A172 (cell line): ENCODE measurements at places on chromosomes 6 and 20.

DNA sequence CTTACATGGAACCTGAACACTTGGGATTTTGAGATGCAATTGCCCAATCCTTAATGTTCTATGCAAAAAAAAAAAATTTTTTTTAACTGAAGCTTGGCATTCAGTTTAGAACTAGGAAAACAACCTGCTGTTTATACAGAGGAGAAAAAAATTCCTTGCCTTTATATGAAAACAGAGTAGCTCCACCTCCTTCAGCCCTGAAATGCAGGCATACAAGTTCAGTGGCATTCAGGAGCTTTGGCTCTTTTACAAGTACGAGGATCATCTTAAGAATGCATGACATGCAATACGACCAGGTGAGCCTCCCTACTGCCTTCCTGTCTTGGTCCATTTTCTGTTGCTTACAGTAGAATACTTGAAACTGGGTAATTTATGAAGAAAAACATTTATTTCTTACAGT, 20.4 kb downstream of the PAX1 start:
- no peak for DNase-seq

DNA sequence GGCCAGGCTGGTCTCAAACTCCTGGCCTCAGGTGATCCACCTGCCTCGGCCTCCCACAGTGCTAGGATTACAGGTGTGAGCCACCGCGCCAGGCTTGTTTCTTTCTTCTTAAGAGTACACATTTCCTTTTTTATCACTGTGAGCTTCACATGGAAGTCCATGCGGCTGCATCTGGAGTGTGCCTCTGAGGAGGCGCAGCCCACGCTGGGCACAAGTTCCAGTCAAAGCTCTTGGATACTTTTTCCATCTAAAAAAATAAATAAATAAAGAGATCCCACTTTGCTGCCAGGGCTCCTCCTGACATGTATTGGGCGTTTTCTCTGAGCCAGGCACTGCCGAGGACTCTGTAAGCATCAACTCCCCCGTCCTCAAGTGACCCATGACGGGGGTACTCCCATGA, 123.0 kb downstream of the PREX1 start:
- no peak for DNase-seq

DNA sequence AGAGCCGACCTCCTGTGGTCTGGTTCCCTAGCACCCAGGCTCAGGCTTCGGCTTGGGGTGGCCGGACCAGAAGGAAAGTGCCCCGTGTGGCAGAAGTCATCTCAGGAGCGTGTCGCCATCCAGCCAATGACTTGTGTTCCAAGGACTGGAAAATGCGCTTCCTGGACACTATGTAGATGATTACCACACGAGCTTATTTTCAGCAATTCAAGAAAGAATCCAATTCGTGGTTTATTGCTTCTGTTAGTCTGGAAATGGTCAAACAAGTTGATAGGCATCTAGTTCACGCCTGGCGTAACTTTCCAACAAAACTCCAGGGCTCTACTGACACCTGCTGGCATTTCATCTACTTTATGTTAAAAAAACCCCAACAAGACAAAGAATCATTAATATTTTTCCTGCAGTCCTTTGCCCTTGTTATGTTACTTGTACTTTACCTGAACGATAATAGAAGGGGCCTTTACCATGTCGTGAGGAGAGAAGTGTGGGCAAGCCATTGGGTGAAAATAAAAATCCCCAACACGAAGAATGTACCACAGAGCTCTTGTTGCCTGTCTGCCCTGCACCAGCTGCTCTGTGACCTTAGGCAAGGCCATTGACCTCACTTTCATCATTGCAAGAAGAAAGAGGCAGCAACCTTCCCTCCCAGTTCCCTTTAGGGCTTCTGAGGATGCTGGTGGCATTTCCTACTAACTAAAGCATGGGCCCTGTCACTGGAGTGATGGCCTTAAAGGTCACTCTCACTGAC, 154.7 kb upstream of the LAMP5 start:
- peak; percentile 49 for DNase-seq

GRCh38 chr6:28478518-28478917, 35.2 kb upstream of the ZSCAN23 start:
- DNase-seq: no peak

DNA sequence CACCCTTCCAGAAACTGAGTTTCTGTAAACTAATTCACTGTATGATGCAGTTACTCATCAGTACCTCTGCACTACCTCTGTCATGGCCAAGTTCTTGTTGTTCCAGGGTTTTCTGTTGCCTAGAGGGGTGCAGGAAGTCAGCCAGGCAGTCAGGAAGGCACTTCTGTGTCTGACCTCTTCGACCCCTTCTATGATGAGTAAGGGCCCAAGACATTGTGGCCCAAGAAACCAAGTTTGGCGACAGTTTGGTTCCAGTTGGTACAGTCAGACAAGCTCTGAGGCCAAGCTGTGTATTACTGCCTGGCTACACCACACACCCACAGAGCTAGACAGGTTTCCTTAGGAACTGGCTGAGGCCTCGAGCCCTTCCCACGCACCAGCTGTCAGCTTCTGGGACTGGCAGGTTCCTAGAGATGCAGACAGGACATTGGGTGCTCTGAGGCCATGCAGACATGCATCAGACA, 41.2 kb downstream of the TRAF3IP2 start:
- DNase-seq: peak; percentile 36

DNA sequence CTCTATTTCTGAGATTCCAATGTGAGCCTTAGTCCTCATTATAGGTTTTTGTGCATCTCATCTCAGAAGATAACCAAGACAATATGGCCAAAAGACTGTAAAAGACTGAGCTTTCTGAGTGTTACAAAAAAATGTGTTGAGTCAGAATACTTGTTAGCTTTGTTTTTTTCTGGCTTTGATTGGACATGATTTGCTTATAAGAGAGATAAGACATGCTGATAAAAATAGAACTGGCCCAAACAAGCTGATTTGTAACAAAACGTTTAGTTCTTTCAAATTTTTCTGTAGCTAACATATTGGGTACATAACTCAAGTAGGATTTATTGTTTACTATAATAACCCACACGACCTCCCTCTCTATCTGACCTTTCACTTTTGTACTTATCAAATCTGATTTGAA, 32.9 kb downstream of the FILIP1 start:
- peak; percentile 3 for DNase-seq

DNA sequence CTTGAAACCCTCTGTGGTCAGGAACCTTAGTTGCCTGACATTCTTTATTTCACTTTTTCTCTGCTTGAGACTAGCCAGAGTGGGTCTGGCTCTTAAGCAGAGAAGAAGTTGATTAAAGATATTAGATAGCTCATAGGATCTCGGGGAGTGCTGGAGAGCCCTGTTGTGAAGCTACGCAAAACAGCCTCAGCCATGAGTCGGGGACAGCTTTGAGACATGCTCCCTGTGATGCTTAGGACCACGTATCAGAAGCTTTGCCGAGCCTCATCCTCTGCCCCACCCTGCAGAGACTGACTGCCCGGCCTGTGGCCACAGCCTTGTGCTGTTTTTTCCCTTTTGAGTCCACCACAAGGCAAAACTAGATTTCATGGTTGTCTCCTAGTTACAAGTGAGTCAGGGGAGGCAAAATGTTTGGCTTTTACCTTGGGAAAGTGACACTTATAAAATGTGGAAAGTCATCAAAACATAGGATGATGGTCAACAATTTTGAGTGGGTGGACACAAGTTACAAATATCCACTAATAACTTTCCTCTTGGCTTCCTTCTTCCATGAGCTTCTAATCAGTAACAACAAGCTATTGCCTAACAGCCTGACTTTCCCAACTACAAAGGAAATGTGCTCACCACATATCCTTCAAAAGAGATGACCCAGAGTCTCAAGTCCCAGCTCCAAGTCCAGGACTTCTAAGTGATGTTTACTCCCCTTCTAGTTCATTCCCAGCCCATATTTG, 108.4 kb downstream of the JAG1 start:
- DNase-seq: peak; percentile 53

GRCh38 chr20:50246367-50247195, 56.0 kb downstream of the CEBPB start:
- no peak for DNase-seq

DNA sequence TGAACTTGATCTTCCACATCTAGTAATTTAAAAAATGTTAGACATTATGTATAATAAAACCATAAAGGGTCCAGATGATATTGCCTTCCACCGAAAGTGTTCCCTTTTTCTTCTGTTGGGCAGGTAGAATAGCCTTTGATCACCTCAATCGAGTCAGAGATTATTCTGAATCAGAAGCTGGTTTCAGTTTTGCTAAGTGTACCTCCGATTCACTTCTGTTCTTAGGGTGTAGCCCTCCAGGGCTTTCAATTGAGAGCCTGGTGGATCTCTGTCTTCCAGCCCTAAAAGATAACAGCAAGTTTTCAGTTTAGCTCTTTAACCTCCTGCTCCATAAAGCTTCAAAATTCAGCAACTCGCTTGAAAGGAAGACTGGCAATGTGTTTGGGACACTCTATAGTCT, 21.1 kb upstream of the AIG1 start:
- DNase-seq: no peak

- peak; percentile 6 for DNase-seq
Measured at GRCh38 chr6:144896871-144897270, 611.7 kb downstream of the UTRN start.

DNA sequence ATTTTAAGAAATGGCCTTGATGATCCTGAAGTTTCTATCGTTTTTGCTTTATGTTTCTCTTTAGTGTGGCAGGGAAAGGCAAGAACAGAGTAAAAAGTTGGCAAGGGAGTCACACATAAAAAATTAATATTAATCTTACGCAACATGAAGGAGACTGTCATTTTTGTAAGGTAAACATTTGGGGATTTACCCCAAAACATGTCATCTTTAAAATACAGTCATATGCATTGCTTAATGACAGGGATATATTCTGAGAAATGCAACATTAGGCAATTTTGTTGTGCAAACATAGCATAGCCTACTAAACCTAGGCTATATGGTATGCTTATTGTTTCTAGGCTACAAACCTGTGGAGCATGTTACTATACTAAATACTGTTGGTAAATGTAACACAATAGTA, 5.4 kb downstream of the RBL1 start:
- no peak for DNase-seq

DNA sequence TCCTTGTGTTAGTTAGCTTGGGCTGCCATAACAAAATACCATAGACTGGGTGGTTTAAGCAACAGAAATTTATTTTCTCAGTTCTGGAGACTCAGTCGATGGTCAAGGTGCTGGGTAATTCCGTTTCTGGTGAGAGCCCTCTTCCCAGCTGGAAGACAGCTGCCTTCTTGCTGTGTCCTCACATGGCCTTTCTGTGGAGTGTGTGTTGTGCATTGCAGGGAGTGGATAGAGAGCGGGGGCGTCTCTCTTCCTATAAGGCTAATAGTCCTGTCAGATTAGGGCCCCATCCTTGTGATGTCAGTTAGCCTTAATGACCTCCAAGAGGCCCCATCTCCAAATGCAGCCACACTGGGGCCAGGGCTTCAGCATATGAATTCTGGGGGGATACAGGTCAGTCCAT, 19.2 kb downstream of the CHMP4B start:
- no peak for DNase-seq

DNA sequence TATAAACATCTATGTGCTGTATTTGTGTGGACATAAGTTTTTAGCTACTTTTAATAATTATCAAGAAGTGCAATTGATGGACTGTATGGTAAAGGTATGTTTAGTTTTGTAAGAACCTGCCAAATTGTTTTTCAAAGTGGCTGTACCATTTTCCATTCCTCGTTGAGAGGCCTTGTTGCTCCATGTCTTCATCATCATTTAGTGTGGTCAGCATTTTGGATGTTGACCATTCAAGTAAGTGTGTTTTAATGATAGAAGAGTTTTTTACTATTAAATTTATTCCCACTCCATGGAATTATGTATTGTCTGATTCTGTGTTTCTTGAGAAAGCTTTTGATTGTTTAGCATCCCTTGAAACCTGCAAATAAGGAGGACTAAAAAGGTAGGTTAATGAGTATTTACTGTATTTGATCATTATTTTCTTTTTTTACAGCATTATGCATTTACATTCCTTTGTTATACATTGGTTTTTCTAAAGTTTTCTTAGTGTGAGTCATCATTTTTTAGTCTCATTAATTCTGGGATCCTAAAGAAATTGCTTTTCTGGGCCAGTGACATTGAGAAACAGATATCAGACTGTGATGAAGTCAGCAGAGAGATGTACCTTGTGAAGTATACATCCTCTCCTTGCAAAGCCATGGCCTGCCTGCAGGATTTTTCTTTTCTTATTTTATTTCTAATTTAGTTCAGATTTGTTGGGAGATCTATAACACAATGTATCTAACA, 312.8 kb upstream of the PTCHD4 start:
- DNase-seq: peak; percentile 11

- no peak for DNase-seq
Measured at GRCh38 chr20:25160467-25160866, 35.0 kb upstream of the ENTPD6 start.

DNA sequence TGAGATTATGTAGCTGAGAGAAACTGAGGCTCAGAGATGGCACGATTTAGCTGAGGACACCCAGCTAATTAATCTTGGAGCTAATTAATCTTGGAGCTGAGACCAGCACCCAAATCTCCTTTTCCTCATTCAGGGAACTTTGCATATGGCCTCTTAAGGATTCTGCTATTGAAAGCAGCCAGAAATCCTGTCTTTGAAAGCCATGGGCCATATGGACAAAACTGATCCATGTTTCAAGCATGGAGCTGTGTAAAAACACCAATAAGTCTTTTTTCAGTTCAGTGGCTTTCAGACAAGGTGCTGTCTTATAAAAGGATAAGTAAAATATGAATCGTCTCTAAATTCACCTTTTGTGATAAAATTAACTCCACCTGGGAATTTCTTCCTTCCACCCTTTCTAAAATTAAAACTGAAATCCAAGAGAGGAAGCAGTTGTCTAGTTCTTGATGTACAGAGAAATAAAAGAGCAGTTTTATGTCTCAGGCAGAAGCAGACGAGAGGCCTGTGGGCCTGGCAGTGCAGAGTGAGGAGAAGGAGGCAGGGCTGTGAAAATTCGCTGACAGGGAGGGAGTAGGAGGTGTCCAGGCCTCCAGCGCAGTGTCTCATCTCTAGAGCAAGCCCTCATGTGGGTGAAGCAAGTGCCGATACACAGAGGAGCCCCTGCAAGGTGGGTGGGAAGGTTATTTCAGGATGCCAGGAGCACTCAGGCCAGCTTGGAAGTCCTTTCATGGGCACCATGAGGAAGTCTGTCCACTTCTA, 266.9 kb downstream of the UST start:
- DNase-seq: no peak

- DNase-seq: no peak
Measured at GRCh38 chr6:65295812-65296211, 411.2 kb downstream of the EYS start.

DNA sequence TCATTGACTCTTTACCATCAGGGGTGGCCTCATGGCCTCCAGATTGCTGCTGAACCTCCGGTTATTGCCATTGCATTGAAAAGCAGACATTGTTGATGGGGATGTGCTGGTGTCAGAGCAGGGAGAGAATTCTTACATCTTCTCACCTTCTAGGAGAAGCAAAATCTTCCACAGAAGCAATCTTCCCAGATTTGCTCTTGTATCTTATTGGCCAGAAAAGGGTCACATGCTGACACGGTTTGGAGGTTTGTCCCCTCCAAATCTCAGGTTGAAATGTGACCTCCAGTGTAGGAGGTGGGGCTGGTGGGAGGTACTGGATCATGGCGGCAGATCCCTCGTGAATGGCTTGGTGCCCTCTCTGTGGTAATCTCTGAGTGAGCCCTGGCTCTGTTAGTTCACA, 10.7 kb downstream of the TP53RK start:
- no peak for DNase-seq
